ENCODE measurements at places on chromosomes 11 and 22. TPM values are rescaled to one million over a fixed set of nuclear protein-coding genes. Genes with fewer than 3 reads are reported as not detected.

- DNase-seq: no peak
Observed at GRCh38 chr11:119536801-119537200, 113.8 kb upstream of the THY1 start.

DNA sequence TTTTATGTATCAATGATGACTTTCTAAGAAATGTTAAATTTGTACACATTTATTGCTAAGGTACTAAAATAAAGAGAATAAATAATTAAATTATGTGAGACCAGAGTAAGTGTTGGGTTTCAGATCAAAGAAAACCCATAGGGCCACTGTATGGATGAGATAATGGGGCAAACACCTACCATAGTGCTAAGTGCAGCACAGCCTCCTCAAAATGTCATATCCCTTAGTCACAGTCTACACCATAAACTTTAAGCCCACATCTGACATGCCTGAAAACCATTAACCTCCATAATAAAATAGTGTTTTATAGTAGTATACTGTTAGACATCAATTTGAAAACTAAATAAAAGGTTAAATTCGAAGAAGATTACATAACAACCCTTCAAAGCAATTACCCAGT is 37.5 kb downstream of the SESN3 start:
- no peak for DNase-seq

- no peak for DNase-seq
Observed at GRCh38 chr22:27416511-27417420, 384.8 kb downstream of the MN1 start.

GRCh38 chr11:119362741-119363080 is 16.2 kb upstream of the MFRP start:
- no peak for DNase-seq

DNA sequence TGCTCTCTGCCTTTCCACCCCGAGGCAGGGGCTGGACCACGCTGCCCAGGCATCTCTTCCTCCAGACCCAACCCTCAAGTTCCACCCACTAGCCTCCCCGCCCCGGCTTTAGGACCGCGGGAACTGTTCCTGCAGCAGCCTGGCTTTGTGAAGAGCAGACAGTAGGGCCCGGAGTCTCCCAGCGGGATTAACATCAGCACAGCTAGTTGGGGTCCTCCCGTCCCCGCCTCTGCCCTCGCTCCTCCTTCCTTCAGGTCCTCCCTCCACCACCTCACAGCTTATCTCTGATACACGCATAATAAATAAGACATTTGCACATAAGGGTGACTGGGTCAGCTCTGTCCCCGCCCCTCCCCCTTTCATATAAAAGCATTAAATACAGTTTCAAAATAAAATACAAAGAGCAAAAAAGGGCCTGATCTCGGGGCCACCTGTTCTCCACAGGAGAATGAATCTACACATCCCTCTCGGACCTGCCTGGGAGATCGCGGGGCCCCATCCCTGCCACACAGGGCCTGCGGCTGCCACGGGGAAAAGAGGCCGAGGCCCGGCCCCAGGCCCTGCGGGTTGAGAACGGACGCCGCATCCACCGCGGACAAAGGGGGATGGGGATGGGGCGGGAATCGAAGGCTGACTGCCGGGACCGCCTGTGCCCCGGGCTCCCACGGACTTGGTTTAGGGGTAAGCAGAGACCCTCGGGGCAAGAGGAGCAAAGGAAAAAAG is 6.5 kb downstream of the ZFTA start:
- DNase-seq: peak; percentile 44

GRCh38 chr22:43473031-43473430 is 61.2 kb downstream of the MPPED1 start:
- DNase-seq: no peak

GRCh38 chr22:44403602-44404329 is 91.0 kb upstream of the SHISAL1 start:
- no peak for DNase-seq

- DNase-seq: peak; percentile 49
Observed at GRCh38 chr11:117823294-117823945, 1.1 kb downstream of the FXYD2 start.

DNA sequence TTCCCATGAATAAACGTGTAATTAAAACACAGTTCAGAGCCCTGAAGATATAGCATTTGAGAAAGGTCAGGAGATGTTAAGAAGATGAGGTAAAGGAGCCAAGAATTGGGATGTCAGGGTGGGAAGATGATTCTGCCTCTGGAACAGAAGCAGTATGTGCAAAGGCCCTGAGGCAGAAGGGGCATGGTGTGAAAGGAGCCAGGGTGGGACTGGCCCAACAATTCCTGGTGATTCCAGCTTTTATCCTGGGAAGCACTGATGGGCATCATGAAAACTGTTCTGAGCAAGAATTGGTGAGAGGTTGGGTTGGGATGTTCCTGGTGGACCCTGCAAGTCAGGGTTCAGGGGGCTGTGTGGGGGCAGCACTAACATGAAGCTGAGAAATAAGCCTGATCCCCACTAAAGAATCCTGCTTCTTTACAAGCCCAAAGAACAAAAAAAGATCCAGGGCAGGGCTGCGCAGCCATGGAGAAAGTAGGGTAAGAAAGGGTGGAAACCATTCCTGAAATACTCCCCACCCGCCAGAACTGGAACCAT is 2.5 kb upstream of the FXYD6 start:
- DNase-seq: no peak

- peak; percentile 79 for DNase-seq
Observed at GRCh38 chr11:35617687-35618496, at the start of gene FJX1. FJX1 (plus strand) TSS chr11:35618460; CDS start chr11:35618637, 177 bp downstream.

GRCh38 chr11:60498853-60499252 is 6.3 kb downstream of the MS4A12 start:
- DNase-seq: no peak

GRCh38 chr11:86119077-86119476 is 50.2 kb upstream of the PICALM start:
- DNase-seq: no peak

GRCh38 chr22:22856364-22856763 is 31.3 kb upstream of the IGLL5 start:
- DNase-seq: no peak

Gene ACCS
- 8.3 TPM for total RNA-seq

Gene OR4D5
- not detected for total RNA-seq

Gene ACRV1
- not detected for total RNA-seq

DNA sequence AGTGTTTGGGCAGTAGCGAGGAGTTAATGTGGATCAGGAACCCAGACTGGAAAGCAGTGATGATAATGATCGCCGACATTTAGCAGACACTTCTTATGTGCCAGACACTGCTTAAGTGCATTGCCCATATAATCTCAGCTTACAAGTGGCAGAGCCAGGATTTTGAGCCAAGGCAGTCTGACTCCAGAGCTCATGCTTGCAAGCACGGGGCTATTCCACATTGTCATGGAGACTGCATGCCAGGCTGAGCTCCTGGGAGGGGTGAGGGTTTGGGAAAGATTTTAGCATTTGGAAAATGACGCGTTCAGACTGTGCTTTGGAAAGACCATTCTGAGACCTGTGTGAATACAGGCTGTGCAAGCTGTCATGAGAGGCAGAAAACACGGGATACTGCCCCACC is 302.7 kb downstream of the DDX10 start:
- DNase-seq: peak; percentile 40

Gene CSF2RB
- 1.5 TPM for total RNA-seq

Gene PRSS23
- 21.6 TPM for total RNA-seq

GRCh38 chr11:12182676-12183541 is 72.5 kb downstream of the MICAL2 start:
- peak; percentile 72 for DNase-seq

GRCh38 chr11:34634694-34635062 is 13.8 kb downstream of the EHF start:
- DNase-seq: no peak

Gene RAB36
- total RNA-seq: 0.54 TPM

- no peak for DNase-seq
Observed at GRCh38 chr22:44581096-44581435, 83.0 kb upstream of the RTL6 start.

- no peak for DNase-seq
Observed at GRCh38 chr22:22369964-22370270, 125.3 kb downstream of the VPREB1 start.

GRCh38 chr22:40417881-40418280 is 47.5 kb downstream of the SGSM3 start:
- no peak for DNase-seq

DNA sequence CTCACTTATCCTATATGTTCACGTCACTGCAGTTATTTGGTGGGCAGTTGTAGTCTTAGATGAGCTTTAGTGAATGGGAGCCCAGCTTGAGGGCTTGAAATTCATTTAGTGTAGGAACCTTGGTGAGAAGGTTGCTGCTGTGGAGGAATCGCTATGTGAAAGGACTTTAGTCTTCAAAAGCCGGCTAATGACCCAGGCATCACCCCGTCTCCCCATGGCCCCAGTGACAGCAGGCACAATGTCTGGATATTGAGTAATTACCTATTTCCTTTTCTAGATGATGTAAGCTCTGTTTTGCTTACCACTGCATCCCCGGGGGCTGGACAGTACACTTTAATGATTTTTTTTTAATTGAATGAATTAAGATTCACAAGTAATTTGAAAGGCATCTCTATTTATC is 283.2 kb downstream of the ST3GAL4 start:
- no peak for DNase-seq

Gene HTR3B
- total RNA-seq: not detected

DNA sequence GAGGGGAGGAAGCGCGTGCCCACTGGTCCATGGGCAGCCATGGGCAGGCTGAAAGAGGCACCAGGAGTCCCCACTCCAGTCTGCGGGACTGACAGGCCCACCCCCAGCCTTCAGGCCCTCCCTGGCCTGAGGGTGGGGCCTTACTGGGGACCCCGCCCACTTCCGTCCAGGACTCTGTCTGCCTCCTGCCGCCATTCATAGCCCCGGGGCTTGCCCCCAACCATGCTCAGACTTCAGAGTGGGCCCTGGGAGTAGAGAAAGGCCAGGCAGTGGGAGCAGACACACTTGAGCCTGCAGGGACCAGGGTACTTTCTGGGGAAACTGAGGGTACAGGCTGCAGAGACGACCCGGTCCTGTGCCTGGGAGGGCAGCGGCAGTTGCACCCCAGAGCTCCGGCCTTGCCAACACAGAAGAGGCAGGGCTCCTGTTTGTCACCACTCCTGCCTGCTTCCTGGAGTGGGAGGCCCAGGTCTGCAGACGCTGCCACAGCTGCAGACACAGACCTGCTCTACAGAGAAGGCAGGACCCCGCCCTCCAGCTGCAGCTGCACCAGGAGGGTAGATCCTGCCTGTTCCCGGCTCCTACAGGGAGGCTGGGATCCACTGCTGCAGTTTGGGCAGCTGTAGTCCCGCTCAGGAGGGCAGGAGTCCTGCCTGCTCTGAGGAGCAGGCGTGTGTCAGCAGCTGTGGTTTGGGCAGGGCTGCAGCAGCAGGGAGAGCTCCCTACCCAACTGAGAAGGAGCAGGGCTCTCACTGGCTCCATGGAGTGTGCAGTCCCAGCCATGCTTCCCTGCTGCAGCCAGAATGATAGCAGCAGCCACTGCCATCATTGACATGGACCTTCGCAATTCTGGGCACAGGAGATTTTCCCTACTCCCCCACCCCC is 387.9 kb upstream of the ANO3 start:
- DNase-seq: no peak

Gene EMID1
- 0.54 TPM for total RNA-seq

Gene VPS37C
- 13.9 TPM for total RNA-seq

DNA sequence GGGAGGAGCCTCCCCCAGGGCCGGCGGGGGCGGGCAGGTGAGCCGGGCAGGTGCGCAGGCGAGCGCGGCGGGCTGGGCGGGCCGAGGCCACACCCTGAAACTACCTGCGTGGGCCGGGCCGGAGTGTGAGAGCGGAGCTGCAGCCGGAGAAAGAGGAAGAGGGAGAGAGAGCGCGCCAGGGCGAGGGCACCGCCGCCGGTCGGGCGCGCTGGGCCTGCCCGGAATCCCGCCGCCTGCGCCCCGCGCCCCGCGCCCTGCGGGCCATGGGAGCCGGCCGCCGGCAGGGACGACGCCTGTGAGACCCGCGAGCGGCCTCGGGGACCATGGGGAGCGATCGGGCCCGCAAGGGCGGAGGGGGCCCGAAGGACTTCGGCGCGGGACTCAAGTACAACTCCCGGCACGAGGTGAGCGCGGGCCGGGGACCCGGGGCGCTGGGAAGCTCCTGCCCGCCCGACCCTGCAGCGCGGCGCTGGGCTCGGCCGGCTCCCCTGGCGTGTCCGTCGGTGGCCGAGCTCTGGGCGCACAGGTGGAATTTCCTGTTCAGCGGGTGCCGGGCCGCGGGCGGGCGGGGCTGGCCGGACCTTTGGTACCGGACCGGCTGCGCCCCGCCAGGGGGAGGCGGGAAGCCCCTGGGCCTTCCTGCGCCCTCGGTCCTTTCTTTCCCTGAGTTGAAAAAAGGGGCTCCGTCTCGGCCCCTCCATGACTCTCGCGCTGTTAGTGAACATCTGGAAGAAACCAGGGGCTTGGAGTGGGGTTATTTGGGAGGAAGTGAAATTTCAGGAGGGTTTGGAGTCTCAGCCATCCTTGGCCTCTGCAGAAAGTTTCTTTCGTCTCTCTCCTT is at the start of gene ST14:
ST14 (plus strand) TSS at position 126 of the 841 bp plus-strand sequence; CDS start at position 324, 198 bp downstream.
- no peak for DNase-seq

- peak; percentile 91 for DNase-seq
Observed at GRCh38 chr11:73218106-73218829, at the start of gene P2RY2. P2RY2 (plus strand) TSS chr11:73218281; CDS start chr11:73234160, 15,879 bp downstream.

GRCh38 chr22:45529971-45530575 is 27.4 kb downstream of the FBLN1 start:
- no peak for DNase-seq

DNA sequence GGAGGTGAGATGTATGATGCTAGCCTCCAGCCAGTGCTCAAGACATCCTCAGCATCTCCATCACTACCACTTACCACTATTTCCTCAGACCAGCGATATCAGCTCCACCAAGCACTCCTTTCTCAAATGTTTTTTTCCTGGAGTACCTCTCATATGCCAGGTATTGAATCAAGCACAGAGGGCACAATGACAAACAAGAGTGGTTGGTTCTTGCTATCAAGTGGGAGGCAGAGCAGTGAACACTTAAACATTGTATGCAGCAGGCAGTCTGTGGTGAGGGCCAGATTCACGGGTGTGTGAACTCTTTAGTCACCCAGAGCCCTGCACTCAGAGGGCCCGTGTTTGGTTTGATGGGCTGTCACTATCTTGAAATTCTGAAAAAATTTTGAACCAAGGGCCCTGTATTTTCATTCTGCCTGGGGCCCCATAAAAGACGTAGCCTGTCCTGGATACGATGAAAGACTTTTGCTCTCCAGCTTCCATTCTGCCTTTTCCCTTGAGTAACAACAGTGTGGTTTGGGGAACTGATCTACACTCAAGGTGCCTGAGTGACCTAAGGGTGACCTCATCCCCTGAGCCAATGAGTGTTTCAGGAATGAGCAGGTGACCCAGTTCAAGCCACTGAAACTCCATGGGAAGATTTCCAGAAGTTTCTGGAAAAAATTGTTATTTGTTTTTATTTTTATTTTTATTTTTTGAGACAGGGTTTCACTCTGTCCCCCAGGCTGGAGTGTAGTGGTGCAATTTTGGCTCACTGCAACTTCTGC is 348.4 kb upstream of the NARS2 start:
- no peak for DNase-seq

GRCh38 chr11:6864438-6864837 is 1.6 kb downstream of the OR10A2 start:
- DNase-seq: no peak

DNA sequence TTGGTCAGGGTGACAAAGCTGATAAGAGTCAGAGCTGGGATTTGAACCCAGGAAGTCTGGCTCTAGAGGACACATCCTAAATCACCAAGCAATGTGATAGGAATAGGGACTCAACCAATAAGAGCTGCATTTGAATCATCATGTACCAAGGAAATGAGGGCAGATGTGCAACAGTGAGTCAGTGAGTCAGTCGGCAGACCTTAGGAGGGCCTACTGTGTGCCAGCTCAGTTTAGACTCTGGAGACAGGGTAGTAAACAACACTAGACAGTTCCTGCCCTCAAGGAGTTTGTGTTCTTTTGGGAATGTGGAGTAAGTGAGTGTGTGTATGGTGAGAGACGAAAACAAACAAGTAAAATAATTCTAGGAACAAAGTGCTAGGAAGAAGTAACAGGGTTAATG is 11.2 kb downstream of the IL10RA start:
- no peak for DNase-seq

Gene B4GALNT4
- total RNA-seq: 0.28 TPM

Data from heart left ventricle (tissue), 16 donors.